NCI-H1048 (cell line): ENCODE measurements at places on chromosomes 5 and 9.

DNA sequence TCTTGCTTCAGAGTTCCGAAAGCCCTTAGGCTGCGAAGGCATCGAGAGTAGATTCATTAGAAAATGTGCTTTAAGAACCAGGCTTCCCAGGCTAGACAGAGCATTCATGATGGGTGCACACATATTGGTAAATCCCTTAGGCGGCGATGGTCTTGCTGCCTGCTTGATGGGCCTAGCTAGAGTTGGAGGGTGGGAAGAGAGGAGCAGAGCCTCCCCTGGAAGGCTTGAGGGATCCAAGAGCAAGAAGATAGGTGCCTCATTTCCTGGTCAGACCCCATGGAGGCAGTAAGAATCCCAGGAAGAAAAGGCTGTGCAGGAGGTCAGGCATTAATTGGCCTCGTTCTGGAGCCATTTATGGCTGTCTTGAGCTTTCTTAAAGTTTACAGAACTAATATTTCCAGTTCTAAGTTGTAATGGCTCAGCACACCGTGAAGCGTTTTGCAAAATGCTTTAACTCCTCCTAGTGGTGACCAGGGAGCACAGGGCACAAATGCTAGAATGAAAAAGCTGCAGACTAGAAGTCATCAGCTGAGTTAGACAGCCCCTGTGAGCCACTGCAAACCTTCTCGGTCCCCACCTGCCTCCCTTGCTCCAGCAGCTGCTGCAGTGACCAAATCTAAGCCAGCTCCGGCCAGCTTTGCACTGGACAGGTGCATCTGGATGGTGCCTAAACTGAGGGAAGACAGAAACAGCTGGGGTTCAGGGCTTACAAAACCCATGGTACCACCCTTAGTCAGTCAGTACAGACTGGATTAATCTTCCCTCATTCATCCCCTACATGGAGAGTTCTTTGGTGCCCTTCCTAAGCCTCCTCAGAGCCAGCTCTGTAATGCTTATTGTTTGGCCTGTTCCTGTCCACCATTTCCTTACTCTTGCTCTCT is 14.7 kb downstream of the SLC45A2 start:
- no peak for DNase-seq

DNA sequence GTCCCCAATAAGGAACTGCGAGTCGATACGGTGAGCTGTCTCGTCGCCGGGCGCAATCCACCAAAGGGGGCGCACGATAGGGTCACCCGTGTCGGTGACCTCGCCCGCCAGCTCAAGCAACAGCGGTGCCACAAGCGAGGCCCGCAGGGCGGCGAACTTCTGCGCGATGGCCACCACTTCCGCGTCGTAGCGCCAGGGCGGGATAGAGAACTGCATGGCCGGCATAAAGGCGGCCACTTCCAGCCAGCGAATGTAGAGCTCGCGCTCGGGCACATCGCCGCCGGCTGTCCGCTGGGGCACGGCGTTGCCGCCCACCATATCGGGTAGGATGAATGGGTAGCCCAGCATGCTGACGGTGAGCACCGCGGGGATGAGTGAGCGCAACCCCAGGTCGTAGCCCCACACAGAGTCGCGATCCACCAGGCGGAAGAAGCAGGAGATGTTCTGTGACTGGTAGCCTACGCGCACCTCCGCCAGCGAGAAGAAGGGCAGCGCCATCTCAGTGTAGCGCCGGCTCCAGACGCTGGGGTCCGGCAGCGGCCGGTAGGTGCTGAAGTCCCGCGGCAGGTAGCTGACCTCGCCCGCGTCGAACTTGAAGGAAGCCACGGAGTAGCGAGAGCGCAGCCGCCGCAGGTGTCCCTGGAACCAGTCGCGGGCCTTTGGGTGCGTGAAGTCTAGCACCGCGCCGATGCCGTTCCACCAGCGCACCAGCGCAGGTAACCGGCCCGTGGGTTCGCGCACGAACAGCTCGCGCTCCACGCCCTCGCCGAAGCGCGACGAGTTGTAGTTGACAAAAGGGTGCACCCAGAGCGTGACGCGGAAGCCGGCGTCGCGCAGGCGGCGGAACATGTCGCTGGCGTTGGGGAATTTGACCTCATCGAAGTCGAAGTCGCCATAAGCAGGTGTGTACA is 5.5 kb downstream of the MYORG start:
- no peak for DNase-seq

- no peak for DNase-seq
These were observed 319.2 kb upstream of the PANK3 start for GRCh38 chr5:168898247-168898911.

DNA sequence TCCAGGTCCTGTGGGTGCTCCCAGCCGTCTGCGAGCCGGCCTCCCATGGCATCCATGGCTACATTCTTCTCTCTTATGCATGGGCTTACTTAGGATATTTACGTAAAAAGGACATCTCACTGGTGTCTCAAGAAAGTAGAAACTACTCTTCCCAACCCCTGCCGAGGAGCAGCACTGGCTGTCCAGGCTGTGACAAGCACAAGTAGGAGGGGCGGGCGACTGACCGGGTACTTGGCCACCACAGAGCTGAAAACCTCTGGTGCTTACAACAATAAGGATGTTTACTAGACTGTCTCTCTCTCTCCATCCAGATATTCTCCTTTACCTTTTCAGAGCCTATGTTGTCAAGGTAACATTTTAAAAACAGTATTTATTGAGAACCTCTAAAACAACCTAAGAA is 56.3 kb upstream of the TBC1D9B start:
- no peak for DNase-seq

DNA sequence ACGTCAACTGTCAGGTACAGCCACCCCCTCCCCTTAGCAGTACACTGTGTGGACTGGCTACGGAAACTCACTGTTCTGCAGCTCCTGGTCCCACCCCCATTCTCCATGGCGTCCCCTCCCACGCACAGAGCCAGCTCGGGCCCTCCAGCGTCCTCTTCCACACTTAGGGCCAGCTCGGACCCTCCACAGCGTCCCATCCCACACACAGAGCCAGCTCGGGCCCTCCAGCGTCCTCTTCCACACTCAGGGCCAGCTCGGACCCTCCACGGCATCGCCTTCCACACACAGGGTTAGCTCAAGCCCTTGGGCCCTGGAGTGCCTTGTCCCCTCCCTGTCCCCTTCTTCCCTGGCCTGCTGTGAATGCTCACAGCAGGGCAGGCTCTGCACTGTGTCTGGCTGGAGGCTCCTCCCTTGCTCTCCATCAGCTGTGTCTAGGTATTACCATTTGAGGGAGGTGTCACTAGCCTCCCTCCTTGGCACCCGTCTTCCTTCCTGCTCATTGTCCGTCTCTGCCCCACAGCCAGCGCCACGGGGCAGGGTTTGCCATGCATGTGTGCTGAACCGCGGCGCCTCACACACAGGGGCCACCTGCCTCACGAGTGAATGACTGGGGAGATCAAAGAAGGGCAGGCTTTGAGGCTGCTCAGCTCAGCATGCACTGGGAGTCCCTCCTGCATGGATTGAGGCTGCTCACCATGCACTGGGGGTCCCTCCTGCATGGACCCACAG is 78.5 kb upstream of the CACNA1B start:
- DNase-seq = no peak

GRCh38 chr9:126428534-126429175 is 102.0 kb downstream of the MVB12B start:
- DNase-seq = no peak

DNA sequence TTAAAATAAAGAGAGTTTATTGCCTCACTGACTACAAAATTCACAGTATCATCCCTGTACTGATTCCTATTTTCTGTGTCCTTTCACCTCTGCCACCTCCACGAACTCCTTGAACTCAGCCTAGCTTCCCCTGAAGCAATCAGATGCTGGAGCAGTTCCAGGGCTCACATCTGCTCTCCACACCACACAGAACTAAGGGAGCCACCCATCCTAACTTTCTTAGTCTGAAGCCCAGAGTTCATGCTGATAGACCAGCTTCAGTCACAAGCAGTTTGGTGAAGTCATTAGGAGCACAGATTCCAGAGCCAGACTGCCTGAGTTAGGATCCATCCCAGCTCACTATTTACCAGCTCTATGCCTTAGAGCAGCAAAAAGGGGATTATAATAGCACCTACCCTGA is 15.6 kb upstream of the EPB41L4A start:
- no peak for DNase-seq

GRCh38 chr9:107557236-107557990 is 67.8 kb upstream of the KLF4 start:
- DNase-seq = no peak

GRCh38 chr5:45399041-45399440 is 297.1 kb downstream of the HCN1 start:
- DNase-seq = no peak

GRCh38 chr5:76165029-76165428 is 81.8 kb downstream of the SV2C start:
- DNase-seq = no peak

- DNase-seq = no peak
These were observed 2124.9 kb downstream of the MAT2B start for GRCh38 chr5:165630261-165630778.

GRCh38 chr9:115625251-115625650 is 507.3 kb upstream of the TNC start:
- no peak for DNase-seq

GRCh38 chr5:176812269-176813259 is 2.2 kb downstream of the UNC5A start:
- no peak for DNase-seq

- DNase-seq = no peak
These were observed 50.8 kb downstream of the NR3C1 start for GRCh38 chr5:143352691-143353090.

GRCh38 chr5:16427587-16427986 is 38.0 kb downstream of the ZNF622 start:
- no peak for DNase-seq

DNA sequence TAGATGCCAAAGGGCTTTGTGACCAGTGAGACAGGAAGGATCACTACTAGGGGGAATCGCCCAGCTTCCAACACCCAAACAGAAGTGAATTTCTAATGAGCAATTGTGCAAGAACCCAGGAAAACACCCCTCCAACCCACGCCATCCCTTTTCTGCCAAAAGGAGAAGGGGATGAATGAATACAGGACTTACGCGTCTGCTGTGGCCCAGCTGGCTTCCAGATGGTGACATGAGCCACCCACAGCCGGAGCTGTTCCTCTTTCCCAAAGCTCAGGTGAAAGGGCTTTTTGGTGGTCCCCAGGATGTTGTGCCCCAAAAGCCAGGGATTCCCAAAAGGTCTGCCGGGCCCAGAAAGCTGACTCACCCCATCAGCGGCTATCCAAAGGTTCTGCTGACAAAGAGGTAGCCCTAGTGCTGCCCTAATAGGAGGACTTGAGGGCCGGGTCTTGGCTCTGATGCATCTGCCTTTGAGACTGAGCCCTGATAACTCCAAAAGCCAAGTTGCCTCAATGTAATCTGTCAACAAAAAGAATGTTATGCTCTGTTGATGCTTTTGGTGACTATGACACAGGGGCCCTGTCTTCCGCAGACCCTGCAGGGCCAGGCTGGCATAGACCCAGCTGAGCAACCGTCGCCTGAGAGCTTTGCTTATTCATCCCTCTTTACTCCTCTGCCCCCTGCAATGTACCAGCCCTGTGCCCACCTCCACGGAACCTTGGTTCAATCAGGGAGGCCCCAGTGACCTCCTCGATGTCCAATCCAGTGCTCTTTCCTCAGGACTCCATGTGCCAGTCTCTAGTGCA is 14.5 kb downstream of the GSN start:
- no peak for DNase-seq

GRCh38 chr9:135955934-135956801 is 5.0 kb downstream of the UBAC1 start:
- DNase-seq = no peak

- DNase-seq = no peak
These were observed 64.9 kb downstream of the MARCHF3 start for GRCh38 chr5:126965487-126965886.

DNA sequence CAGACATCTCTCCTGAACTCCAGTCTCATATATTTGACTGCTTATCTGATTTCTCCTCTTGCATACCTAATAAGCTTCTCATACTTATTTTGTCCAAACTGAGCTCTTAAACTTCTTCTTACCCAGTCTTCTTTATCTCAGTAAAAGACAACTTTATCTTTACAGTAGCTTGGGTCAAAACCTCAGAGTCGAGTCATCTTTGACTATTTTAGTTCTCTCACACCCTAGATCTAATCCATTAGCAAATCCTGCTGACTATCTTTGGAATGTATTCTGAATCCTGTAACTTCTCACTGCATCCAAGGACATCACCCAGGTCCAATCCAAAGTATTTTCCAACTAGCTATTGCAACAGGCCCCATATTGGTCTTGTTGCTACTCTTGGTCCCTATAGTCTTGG is 11.8 kb upstream of the JAK2 start:
- no peak for DNase-seq

DNA sequence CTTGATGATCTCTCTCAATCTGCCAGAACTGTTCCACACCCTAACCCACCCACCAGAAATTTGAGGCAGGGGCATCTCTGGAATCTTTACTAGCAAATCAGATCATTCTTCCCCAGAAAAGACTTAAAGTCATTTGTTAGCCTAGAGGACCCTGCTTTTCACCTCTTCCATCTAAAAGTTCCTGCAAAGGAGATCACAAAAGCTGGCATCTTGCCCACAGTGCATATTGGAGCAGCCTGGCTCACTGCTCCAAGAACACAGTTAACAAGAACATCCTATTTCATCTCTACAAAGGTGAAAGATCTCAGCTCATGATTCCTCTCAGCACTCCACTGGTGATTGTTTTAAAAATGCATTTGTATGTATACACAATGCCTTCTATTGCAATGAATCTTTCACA is 36.3 kb downstream of the GABRP start:
- DNase-seq = no peak

- DNase-seq = no peak
These were observed 99.2 kb downstream of the ADGRV1 start for GRCh38 chr5:90657788-90658187.
